ENCODE measurements at places on chromosomes 12 and 14.

GRCh38 chr14:30608533-30609006, 13.5 kb upstream of the SCFD1 start:
- no peak for DNase-seq

DNA sequence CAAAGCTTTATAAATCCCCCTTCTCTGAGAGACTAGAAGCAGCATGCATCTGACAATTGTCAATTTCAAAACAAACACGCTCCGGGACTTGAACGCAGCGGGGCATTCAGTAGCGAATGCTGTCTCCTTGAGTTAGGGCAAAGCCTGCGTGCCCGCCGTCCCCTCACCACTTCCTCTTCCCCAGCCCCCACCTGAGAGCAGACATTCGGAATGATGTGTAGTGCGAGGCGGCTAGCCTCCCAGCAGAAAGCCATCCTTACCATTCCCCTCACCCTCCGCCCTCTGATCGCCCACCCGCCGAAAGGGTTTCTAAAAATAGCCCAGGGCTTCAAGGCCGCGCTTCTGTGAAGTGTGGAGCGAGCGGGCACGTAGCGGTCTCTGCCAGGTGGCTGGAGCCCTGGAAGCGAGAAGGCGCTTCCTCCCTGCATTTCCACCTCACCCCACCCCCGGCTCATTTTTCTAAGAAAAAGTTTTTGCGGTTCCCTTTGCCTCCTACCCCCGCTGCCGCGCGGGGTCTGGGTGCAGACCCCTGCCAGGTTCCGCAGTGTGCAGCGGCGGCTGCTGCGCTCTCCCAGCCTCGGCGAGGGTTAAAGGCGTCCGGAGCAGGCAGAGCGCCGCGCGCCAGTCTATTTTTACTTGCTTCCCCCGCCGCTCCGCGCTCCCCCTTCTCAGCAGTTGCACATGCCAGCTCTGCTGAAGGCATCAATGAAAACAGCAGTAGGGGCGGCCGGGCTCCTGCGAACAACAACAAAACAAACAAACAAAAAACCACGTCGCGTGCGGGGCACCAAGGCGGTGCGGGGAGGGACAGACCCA, 2.2 kb downstream of the PRMT8 start:
- DNase-seq, result no peak

GRCh38 chr14:75467763-75468162, 39.9 kb downstream of the JDP2 start:
- DNase-seq, result no peak

DNA sequence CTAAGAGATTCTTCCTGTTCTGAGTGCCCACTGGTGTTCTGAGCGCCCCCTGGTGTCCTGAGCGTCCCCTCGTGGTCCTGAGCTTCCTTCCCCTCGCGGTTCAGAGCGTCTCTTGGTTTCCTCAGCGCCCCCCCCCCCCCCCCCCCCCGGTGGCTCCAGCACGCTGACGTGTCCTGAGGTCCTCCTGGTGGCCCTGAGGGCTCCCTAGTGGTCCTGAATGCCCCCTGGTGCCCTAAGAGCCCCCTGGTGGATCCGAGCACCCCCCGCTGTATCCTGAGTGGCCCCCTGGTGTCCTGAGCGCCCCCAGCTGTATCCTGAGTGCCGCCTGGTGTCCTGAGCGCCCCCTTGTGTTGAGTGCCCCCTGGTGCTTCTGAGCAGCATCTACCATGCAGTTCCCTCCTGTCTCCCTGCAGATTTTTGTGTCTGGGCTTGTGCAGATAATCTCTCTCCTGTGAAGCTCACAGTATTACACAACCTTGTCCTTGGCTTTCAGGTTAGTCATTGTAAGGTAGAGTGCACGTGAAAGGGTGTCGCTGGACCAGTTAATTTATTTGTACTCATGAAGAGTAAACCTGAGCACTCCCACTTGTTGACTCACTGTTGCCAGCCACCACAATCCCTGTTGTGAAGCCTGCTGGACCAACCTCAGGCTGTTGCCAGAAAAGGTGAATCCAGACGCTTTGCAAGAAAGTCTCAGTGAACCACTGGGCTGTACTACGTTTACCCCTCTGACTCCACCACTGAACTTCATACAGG, 1168.4 kb downstream of the TMEM121 start:
- peak; percentile 90 for DNase-seq

- no peak for DNase-seq
Measured at GRCh38 chr14:76330411-76331327, 45.3 kb upstream of the ESRRB start.

- DNase-seq, result peak; percentile 56
Measured at GRCh38 chr14:74963178-74963704, 7.8 kb upstream of the PGF start.

DNA sequence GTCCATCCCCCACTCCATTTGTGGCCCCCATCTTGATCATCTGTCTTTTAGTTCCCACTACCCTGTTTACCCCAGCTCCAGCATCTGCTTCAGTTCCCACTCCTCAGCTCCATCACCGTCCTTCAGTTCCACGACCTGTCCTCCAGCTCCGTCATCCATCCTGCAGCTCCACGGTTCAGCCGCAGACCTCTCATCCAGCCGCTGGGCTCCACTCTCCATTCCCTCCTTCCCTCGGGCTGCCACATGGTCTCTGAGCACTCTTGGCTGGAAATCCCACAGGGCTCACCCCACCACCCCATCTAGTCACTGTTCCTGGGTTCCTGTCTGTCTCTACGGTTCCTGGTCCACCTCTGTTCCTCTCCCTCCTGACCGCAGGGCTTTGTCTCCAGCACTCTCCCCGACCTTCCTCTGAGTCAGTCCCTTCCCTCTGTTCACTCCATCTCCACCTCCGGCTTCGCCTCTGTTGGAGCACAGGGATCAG, 3.3 kb upstream of the P3H3 start:
- no peak for DNase-seq

DNA sequence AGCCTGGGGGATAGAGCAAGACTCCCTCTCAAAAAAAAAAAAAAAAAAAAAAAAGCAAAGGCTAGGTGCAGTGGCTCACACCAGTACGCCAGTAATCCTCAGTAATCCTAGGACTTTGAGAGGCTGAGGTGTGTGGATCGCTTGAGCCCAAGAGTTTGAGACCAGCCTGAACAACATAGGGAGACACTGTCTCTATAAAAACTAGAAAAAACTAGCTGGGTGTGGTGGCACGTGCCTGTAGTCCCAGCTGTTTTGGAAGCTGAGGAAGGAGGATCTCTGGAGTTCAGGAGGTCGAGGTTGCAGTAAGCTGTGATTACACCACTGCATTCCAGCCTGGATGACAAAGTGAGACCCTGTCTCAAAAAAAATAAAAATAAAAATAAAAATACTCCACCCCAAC, 8.9 kb upstream of the RBM25 start:
- DNase-seq, result no peak

DNA sequence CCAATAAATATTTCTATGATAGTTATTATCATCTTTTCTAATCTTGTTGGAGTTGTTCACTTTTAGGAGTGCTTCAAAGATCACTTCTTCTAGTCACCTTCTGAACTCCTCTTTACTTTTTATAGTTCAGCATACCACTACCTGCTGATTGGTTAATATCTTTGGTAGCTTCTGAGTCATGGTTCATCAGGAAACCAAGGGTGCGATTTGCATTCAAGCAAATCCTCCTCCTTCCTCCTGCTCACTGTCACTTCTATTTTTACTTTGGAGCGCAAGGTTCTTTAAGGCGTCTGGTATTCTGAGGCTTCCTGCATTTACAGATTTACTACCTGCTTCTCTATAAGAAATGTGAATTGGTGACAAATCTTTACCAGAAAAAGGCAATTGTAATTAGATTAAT, 24.0 kb downstream of the SYT1 start:
- DNase-seq, result peak; percentile 58
